ENCODE measurements at places on chromosomes 2 and 18.

DNA sequence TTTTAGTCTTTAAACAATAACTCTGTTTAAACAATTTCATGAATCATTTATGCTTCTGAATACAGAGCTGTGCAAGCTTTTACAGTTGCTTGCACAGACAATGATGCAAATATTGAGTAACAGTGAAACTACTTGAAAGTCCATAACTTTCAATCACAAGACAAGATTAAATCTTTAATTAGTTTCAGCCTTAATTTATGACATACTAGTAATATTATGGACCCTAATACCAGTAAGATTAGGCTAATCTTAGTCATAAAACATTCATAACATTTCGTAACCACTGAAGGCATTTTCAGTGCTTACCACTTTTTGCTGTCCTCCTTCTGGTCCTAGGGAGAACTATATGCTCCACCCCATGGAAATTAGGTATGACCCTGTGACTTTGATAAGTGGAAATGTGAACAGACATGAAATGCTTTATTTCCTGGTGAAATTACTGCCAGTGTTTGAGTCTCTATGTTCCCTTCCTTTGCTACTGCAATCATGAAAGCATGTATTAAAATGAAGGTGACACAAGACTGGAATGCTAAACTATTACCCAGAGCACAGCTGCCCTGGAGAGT is 1.8 kb upstream of the COBLL1 start:
- DNase-seq = no peak

DNA sequence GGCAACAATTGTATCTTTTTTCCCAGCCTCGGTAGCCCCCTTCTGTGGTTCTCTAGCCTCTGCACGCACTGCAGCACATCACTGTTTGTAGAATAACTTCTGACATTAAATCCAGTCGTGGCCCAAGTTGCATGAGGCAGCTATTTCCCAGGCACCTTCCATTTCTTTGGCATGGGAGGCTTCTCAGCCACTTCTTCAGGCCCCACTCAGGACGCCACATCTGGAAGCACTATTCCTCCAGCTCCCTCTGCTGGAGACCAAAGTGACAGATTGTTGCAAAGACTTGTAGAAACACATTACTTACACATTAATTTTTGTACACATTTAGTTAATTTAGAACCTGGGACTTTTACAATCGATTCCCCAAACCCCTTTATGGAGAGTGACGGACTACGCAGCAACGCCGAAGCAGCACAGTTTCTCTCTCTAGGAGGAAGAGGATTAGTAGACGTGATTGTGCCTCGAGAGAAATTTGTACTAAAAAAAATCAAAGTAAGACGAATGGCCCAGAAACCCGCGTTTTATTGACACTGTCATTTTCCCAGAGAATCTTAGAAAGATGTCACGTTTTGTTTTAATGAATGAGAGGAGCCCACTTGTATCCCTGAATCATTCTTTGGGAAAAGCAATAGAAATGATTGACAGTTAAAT is 57.8 kb upstream of the RGPD5 start:
- DNase-seq = no peak

- no peak for DNase-seq
These were observed 48.7 kb downstream of the KIF3C start for GRCh38 chr2:25933622-25934021.

GRCh38 chr2:100483895-100484294 is 13.6 kb downstream of the NMS start:
- no peak for DNase-seq

DNA sequence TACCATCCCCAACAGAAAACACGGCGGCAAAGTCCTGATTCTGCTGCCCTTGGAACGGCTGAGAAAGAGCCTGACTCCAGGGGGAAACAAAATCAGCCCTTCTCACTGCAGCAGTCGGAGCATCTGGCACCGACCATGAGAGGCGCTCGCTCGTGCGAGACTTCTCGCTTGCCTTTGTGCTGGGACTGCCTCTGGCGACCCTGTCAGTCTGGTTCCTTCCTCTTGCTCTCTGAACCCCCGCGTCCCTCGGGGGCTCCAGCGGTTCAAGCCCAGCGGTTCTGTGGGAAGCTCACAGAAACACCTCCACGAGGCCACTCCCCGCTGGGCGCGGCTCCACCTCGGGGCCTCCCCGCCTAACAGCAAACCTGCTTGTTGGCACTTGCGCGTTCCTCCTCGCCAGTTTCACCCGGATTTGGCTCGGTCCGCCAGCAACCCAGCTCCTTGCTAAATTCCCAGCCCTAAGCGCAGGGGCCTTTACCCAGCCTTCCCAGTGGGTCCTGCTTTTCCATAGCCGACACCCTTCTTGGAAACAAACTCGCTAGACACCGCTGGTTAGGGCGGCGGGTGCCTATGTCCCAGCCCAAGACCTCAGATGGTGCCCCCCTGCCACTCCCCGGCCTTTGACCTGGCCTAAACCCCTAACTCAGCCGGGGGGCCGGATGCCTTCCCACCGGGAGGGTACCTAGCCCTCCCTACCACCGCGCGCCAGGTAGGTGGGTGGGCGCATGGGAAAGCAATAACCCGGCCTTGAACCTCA is 2.2 kb downstream of the RND3 start:
- DNase-seq = no peak
